Fibroblast of skin of left biceps (primary cell): ENCODE measurements at places on chromosomes 4 and X.
A peak's percentile ranks its signal among the peaks of the same experiment; 100 is the strongest.

- no peak for DNase-seq
These were observed 71.3 kb downstream of the EVC2 start for GRCh38 chr4:5636766-5637670.

- DNase-seq = no peak
These were observed 1801.3 kb upstream of the PCDH10 start for GRCh38 chr4:131347816-131348215.

DNA sequence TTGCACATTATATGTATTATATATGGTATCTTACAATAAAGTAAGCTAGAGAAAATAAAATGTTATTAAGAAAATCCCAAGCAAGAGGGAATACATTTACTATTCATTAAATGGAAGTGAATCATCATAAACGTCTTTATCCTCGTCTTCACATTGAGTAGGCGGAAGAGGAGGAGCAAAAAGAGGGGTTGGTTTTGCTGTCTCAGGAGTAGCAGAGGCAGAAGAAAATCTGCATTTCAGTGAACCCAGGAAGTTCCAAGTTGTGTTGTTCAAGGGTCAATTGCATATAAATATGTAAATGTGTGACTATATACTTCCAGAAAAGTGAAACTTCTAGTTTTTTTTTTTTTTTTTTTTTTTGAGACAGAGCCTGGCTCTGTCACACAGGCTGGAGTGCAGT lies 301.4 kb downstream of the TMA16 start:
- no peak for DNase-seq

GRCh38 chr4:960140-960635 lies 13.2 kb downstream of the DGKQ start:
- DNase-seq = no peak

DNA sequence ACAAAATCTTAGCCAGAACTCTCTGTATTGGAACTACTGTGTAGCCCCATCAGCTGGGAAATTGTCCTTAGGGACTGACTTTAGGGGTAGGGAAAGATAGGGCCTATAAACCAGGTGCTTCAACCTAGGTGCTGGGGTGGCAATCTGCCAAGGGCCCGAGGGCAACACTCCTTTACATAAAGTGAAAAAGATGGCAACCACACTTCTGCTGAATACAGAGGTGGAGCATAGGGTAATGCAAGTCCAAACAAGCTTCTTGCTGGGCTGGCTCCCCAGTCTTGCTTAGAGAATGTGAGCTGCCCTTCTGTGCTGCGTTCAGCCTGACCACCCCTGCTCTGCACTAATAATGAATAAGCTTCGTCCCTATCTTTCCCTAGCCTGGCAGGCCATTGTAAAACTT lies 9.8 kb downstream of the ZBTB33 start:
- DNase-seq = no peak

DNA sequence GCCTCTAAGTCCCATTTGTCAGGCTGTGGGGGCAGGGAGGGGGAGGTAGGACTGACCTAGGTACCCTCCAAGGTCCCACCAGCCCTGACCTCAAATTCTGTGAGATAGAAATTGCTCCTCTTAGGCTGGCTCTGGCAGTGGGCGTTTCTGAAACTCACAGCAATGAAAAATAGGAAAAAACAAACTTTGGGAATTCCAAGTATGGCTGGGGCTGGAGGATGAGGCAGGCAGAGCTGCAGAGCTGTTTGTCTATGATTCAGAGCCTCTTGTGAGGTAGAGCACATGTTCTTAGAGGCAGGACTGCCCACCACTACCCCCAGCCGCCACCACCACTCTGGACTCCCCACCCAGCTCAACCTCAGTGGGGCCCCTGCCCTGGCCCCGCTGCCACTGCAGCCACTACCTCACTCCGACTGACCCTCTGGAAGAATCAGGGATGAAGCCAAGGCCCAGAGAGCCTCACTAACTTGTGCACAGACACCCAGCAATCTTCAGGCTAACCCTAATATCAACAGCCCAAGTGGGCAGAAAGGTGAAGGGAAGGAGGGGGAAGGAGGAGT lies 98.2 kb downstream of the PJA1 start:
- no peak for DNase-seq

DNA sequence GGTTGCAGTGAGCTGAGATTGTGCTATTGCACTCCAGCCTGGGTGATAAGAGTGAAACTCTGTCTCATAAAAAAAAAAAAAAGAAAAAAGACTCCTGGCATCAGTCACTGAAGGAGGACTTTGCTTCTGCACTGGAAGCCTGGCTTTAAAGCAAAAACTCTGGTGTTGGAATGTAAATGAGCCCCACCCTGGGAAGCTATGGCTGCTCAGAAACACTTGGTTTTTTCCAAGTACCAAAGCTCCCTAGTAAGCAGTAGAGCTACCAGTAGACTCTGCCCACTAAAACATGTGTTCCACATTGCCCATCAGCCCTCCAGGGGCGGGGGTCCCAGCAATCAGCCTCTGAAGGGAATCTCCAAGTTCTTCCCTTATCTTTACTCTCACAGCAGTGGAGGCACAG lies 154.4 kb downstream of the SHROOM3 start:
- peak; percentile 70 for DNase-seq

DNA sequence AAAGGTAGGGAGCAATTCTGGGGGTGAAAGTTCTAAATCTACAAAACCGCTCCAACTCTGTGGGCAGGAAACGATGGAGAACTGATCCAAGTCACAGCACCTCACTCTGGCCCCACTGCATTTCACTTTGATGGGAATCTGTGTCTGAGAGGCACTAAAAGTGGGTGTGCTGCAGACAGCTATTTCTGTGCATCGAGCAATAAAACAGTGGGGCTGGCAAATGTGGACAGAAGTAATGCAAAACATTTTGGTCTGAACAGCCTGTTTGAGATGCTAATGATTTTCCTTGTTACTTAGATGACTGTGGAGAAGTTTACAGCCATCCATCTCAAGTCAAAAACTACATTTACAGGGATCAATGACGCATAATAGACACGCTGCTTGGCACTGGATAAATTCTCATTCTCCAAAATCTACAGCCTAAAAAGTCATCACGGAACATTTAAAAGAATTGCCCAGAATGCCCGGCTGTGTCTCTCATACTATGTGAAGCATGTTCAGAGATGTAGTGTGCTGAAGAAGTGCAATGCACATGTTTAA lies 1671.6 kb upstream of the TENM3 start:
- no peak for DNase-seq

GRCh38 chr4:169348541-169348940 lies 77.8 kb upstream of the SH3RF1 start:
- no peak for DNase-seq

DNA sequence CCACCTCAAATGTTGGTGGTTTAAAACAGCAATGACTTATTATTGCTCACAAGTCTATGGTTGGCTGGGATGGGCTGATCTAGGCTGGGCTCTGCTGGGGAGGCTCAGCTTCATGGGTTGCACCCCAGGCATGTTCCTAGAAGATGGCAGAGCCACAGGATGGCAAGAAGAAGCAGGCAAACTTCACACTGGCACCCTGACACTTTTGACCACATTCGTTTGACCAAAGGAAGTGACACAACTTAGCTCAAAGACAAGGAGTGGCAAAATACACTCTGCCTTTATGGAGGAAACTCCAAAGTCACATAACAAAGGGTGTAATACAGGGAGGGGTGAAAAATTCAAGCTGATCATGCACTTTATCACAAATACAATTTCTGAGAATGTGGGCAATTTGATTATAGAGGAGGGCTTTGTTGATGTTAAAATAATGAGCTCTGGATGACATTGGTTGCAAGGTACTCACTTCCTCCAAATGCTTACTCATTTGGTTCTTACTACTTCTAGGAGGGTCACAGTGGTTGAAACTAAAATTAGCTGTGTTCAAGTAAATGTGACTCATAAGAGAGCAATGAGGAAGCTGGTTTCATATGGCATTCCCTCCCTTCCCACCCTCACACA lies 249.2 kb upstream of the RPS6KA3 start:
- DNase-seq = no peak

DNA sequence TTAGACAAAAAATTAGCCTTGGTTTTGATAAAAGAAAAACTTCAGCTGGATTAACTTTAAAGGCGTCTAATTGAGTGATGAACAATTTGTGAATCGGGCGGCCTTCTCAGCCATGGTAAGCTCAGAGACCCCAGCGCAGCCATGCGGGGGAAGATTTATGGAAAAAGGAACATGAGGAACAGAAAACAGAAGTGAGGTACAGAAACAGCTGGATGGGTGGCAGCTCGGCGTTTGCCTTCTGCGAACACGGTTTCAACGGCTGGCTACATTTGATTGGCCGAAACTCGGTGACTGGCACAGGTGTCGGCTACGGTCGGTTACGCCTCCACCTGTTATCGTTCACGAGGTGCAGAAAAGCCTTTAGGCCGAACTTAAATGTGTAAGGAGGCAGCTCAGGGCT lies 401.4 kb upstream of the FAT1 start:
- no peak for DNase-seq

DNA sequence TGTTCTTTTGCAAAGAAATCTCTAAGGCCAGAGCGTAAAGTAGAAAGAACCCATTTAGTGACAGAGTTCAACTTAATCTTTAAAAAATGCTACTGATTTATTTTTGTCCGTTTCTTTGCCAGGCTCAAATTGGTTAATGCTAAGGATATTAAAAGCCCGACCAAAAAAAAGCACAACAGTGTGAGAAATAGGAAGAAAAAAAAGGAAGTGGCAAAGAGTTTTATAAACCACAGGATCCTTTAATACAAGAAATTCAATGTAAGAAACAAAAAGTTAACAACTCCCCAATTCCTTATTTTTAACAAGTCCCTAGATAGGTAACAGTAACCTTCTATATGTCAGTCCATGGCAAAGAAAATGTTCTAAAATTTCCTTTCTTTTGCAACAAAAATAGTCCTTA lies 480.4 kb downstream of the ACTRT1 start:
- no peak for DNase-seq

DNA sequence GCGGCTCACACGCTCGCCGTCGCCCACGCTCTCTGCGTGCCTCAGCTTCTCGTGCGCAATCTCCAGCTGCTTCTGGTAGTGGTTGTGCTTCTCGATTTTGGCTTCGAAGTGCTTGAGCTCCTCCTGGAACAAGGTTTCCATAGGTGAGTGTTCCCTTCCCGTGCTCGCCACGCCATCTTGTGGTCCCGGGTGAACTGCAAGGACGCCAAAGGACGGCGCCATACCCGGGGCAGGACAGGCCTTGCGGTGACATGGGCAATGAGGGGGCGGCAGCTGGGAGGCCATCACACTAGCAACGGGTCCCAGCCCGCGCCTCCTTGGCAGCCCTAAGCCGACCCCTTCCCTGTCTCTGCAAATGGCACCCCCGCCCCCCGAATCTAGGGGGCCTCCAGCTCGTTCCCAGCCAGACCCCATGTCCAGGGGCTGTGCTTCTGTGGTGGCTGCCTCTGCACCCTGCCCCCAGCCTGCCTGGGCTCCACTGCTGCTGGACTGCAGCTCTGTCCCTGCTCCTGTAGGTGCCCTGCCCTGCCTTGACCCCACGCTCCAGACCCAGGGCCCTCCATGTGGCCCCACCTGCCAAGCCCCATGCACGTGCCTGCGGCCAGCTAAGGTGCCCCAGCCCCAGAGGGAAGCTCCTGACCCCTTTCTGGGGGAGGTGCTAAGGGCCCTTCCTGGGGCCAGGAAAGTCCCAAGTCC lies 17.3 kb downstream of the LRPAP1 start:
- DNase-seq = no peak

DNA sequence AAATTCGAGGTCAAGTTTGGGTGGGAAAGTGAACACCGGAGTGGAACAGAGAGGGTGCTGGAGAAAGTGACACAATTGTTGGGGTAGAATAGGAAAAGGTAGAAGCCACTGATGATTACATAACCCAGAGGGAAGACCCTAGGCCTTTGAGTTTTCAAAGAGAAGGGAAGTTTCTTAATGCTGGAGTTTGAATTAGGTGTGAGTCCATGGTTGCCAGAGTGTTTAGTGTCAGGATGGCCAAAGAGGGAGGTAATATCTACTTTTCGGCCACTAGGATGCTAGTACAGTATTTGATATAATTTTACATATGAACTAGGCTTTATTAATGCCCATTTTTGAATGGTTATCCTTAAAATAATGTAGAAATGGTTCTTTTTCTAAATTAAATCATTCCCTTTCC lies 5.4 kb downstream of the BCORL1 start:
- DNase-seq = no peak

- no peak for DNase-seq
These were observed at the start of gene CXCL9 for GRCh38 chr4:76007089-76007862. TSS of gene CXCL9 (minus strand) at chr4:76007509. CDS start at chr4:76007449, 60 bp downstream.

- no peak for DNase-seq
These were observed 1328.7 kb downstream of the ADGRL3 start for GRCh38 chr4:62528874-62529273.

- no peak for DNase-seq
These were observed 174.0 kb downstream of the AFAP1 start for GRCh38 chr4:7765666-7766065.
